ENCODE measurements at places on chromosomes 3 and 15.

- DNase-seq, result no peak
These were observed 406.1 kb downstream of the PLCL2 start for GRCh38 chr3:17290894-17291293.

DNA sequence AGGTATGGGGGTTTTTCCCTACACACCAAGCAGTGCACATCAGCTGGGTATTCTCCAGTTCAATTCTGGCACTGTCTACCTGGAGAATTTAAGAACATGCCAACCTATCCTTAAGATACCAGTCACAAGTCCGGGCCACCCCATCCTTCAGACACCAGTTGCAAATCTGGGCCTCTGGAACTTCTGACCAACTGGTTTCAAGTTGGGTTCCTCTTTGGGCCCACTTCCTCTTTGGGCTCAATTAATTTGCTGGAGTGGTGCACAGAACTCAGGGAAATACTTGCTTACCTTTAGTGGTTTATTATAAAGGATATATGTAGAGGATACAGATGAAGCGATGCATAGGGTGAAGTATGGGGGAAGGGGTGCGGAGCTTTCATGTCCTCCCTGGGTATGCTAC is 25.3 kb downstream of the GLCE start:
- peak; percentile 13 for DNase-seq

- no peak for DNase-seq
These were observed 166.7 kb downstream of the FRMD5 start for GRCh38 chr15:44028349-44028748.

- DNase-seq, result peak; percentile 38
These were observed 77.2 kb upstream of the SLC6A11 start for GRCh38 chr3:10738688-10739372.

DNA sequence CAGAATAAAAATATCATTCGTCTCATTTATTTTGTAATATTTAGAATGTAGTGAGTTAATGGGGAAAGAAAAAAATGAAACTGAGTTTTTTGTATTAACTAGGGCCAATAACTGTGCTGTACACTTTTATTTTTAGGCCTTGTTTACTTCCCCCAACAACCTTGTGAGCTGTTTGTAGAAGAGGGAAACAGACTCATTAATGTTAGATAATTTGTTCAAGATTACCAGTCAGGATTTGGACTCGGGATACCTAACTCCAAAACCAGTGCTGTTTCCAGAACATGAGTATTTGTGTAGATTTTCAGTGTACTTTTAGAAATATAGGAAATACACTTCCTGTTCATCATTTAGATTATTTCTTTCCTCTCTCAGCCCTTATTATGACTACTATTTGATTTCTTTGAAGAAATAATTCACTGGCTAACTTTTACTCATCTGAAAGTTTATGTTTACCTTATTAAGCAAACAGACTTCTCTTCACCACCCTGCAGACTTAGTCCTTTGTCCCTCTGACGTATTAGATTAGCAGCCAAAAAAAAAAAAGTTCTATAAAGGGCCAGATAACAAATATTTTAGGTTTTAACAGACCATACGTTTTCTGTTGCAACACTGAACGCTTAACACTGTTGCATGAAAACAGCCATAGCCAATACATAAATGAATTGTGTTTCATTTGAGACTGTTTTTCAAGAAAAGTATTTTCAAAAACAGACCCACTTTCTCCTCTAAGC is 192.5 kb upstream of the CGNL1 start:
- no peak for DNase-seq

GRCh38 chr3:47394881-47395280 is 14.1 kb downstream of the PTPN23 start:
- no peak for DNase-seq

- no peak for DNase-seq
These were observed 21.9 kb downstream of the MAPKBP1 start for GRCh38 chr15:41795996-41796856.

GRCh38 chr3:177529716-177530335 is 332.5 kb upstream of the TBL1XR1 start:
- DNase-seq, result no peak

DNA sequence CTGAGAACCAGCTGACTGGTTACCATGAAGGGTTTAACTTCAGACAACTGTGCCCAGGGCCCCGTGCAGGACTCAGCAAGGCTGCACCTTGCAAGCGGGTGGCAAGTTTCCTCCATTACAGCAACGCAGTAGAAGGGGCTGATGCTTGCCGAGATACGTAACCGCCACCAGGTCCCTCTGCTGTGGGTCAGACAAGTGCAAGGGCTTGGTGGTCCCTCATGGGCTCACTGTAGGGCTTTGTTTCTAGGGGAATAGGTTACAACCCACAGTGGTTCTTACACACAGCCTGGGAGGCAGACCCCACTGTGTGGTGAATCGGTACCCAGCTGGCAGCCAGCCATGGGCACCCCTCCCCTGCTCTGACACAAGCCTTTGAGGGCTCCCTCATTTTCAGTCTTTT is 15.5 kb upstream of the SNRPA1 start:
- DNase-seq, result no peak

DNA sequence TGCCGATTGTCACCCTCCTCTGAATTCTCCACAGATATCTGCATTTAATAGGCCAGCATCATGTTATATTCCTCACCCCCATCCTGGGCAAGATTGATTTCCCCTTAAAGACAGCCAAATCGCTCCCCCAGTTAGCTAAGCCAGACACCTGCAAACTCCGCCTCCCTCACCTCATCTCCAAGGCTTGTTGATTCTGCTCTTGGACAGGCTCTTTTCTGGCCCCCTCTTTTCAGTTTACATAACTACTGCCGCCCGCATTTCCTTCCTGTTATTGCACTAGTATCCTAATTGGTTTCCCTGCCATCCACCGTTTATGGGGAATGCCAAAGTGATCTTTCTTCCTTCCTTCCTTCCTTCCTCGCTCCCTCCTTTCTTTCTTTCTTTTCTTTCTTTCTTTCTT is 214.7 kb upstream of the MRPL3 start:
- DNase-seq, result no peak

DNA sequence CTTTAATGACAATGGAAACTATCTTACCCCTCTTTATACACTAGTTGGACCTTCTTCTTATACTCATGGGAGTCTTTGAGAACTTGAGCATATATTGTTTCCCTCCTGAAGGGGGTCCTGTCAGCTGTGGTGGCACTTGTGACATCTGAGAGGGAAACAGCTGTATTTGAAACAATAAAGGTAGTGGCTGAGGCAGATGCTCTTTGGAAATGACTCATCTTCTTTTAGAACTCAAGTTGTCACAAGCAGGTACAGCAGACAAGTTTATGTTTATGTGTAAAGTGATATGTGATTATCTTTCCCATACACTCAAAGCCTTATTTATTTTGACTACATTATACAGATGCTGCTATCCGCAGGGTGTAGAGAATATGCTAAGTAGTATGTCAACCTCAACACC is 220.0 kb upstream of the GRM7 start:
- DNase-seq, result no peak

GRCh38 chr3:32960404-32961170 is 9.1 kb downstream of the CCR4 start:
- DNase-seq, result no peak

DNA sequence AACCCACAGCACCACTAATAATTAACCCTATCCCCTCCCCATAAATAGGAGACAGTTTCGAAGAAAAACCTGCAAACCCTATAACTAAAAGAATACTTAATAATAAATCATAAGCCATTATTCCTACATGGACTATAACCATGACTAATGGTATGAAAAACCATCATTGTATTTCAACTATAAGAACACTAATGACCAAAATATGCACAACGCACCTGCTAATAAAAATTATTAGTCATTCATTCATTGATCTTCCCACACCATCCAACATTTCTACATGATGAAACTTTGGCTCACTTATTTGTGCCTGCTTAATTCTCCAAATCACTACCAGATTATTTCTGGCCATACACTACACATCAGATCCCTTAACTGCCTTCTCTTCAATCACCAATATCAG is 16.6 kb downstream of the AQP9 start:
- no peak for DNase-seq

GRCh38 chr15:67775250-67775649 is 50.1 kb upstream of the SKOR1 start:
- no peak for DNase-seq

DNA sequence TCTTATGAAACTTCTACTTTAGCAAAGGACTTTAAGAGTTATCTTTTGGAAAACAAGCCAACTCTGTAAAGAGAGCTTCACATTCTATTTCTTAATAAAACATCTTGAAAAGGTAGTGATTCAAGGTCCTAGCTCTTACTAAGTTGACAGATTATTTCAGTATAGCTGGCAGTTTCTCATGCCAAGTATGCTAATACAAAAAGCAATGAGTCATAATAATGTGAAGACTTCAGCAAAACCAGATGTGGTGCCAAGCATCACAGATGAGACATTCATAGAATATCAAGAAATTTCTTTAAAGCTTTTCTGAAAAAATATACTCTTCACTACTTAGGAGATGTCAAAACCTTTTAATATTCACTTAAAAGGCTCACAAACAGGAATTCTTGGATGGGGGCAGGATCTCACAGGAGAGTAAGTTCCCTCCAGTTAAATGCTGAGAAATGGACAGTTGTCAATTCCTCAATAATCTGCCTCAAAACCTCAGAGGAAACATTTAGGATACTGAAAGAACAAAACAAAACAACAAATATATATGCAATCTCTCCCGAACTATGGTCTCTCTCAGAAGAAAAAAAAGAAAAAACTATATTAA is 45.6 kb downstream of the DCBLD2 start:
- no peak for DNase-seq

DNA sequence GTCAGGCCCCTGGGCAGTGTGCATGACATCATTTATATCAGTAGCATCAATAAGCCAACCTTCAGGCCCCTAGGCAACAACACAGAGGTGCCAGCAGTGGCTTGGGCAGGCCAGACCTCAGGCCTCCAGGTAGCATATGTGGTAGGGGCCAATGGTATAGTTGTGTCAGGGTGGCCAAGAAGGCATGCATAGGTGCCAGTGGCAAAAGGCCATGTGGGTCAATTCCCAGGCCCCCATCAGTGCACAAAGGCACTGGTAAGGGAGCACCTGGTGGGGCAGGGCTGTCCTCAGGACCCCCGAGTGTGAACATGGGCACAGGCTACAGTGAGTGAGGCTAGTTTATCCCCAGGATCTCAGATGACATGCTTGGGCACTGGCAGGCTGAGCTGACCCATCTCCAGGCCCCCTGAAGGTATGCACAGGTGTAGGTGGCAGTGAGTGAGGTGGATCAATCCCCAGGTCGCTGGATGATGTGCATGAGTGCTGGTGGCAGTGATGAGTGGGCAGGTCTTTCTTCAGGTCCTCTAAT is 244.1 kb upstream of the ZNF385D start:
- DNase-seq, result no peak

- no peak for DNase-seq
These were observed 9.8 kb upstream of the SEMA4B start for GRCh38 chr15:90191344-90191687.

DNA sequence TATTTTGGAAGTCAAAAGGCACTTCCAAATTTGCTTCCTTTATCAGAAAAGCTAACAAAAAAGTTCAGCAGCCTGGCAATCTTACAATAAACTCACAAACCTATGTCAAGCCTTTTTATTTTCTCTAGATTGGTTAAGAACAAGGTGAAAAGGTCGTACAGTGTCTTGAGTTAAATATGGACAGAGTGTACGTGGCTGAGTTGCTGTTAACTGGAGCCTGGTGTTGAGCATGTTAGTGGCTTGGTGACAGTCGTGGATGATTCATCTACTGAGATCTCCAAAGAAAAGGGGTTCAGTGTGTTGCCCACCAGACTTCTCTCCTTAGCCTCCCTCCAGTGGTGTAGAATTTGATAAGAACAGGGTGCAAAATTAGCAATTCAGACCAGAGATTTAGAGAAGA is 89.7 kb downstream of the SSR3 start:
- DNase-seq, result no peak

DNA sequence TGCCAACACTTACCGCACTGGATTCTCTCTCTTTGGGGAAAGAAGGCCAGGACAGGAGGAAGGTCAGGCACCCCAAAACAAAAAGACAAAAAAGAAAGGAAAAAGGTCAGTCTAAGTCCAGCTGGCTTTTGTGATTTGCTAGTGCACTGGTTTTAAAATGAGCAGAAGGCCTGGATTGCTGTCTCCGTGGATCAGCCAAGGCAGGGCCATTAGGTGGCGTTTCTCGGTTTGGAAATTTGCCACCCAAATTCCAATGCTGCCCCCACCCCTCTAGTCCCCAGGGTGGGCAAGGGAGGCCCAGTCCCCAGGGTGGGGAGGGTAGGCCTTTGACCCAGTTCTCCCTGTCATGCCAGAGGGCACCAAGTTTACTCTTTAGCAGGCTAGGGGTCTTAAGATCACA is 33.3 kb downstream of the TLE3 start:
- DNase-seq, result no peak
